ENCODE measurements at places on chromosomes 2 and 18.

- no peak for DNase-seq
These were observed 32.6 kb upstream of the SP3 start for GRCh38 chr2:173997753-173998152.

DNA sequence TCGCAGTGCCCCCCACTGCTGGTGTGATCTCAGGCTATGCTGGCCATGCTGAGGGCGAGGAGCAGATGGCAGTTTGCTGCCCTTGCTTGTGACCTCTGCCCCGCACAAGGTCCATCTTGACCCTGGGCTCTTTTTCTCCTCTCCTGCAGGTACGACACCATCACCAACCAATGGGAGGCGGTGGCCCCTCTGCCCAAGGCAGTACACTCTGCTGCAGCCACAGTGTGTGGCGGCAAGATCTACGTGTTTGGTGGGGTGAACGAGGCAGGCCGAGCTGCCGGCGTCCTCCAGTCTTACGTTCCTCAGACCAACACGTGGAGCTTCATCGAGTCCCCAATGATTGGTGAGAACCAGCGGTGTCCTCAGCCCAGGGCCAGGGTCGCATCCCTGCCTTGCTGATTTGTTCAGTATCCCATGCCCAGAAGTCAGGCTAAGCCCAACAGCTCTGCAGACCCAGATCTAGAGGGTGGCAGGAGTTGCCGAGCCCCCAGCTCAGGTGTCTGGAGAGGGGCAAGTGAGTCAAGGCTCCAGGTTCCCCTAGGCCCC is 223.8 kb downstream of the ATAD2B start:
- no peak for DNase-seq

- peak; percentile 71 for DNase-seq
These were observed 263.6 kb downstream of the AFF3 start for GRCh38 chr2:99878581-99879350.

- DNase-seq, result no peak
These were observed 134.3 kb downstream of the THADA start for GRCh38 chr2:43461453-43462073.

DNA sequence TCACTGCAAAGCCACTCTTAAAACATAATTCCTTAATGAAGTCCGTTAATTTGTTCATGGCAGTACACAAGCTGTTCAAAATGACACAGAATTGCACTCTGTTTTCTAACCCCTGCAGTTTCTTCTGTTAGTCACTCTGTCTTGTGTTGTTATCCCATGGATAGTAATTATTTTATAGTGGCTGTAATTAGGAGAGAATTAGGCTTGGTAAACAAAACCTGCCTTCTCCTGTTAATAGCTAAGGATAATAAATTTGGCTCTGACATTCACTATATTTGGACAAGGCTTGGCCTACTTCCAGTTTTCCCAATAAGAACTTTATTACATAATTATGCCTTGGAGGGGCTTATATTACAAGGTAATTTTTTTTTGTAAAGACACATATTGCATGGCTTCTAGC is 330.3 kb upstream of the FIGN start:
- no peak for DNase-seq

- DNase-seq, result no peak
These were observed 24.4 kb downstream of the ZNF407 start for GRCh38 chr18:74622072-74622471.

DNA sequence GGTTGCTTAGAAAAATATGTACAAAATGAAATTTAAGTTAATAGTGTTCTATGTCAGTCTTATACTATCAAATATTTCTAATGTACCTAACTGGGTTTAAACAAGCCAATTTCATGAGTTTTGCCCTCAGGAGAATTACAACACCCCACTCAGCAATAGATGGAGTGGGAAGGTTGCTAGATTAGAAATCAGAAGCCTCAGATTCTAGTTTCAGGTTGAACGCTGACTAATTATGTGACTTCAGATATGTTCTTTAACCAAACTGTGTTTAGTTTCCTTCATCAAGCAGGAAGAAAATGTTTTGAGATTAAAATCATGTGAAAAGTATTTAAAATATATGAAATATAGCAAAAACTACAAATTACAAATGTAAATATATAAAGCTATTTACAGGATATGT is 133.8 kb upstream of the KCNH7 start:
- no peak for DNase-seq

- no peak for DNase-seq
These were observed 115.3 kb upstream of the SCN7A start for GRCh38 chr2:166609183-166609959.

- DNase-seq, result no peak
These were observed 11.1 kb upstream of the MSGN1 start for GRCh38 chr2:17805166-17805565.

GRCh38 chr2:96684883-96685576 is 42.5 kb downstream of the FER1L5 start:
- no peak for DNase-seq

DNA sequence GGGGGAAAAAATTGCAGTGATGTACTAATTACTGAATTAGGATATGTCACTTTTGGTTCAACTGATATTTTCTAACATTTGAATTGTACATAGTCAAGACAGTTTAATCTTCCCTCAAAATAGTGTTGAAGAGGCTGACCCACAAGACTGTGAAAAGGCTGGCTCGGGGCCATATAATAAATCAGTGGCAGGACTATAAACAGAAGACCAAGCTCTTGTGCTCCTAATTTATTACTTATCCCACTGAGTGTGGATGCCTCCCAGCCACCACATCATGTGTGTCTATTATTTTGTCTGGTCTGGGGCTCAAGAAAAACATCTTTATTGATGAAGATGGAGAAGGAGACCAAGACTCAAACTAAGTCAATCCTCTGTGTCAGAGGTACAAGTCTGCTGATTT is 64.4 kb downstream of the PLEKHM3 start:
- no peak for DNase-seq

- peak; percentile 48 for DNase-seq
These were observed 90.1 kb downstream of the GAREM1 start for GRCh38 chr18:32380559-32380958.

DNA sequence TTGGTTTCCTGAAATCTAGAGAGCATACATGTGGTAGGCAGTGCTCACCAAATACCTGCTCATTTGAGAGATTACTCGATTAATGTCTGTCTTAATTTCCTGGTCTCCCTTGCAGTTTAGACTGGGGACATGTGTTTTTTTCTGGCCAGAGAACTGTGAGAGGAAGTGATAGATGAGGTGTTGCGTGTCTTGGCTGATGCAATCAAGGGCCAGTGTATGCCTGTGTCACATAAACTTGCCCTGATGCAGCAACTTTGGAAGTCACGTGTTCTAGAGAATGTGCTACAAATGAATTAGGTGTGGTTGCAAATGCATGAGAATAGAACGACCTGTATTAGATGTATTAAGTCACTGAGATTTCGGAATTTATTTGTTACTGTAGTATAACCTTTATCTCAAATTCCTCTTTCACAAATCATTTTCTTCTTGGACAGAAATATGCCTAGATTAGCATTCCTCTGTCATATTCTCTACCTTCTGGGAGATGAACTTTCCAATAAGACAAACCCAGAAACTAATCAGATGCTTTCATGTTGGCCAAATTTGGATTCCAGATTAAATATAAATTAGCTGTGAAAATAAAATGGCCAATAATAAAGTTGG is 9.9 kb upstream of the IL1A start:
- peak; percentile 98 for DNase-seq

DNA sequence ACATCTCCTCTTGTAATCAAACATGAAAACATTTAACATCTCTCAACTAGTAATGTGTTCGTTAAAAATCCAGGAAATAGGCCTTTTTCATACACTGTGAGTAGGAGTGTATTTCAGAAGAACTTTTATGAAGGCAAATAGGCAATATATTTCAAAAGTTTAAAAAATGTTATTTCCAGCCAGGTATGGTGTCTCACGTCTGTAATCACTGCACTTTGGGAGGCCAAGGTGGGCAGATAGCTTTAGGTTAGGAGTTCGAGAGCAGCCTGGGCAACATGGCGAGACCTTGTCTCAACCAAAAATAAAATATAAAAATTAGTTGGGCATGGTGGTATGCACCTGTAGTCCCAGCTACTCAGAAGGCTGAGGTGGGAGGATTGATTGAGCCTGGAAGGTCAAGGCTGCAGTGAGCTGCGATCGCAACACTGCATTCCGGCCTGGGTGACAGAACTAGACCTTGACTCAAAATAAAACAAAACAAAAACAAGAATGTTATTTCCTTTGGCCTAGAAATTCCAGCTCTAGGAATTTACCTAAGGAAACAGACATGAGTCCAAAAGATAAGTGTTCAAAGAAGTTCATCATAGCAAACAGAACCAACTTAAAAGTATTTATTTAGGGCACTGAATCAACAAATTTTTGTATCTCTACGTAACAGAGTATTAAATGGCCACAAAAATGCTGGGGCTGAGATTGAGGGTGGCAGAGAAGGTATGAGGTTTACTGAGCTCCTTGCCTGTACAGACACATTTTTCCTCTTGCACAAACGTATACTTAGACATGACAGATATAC is 14.9 kb downstream of the RBKS start:
- DNase-seq, result no peak

GRCh38 chr2:45141883-45142866 is 132.9 kb upstream of the SIX2 start:
- DNase-seq, result no peak

GRCh38 chr2:147495734-147496133 is 349.1 kb upstream of the ACVR2A start:
- DNase-seq, result peak; percentile 18

GRCh38 chr2:149018981-149019380 is 19.5 kb upstream of the LYPD6B start:
- DNase-seq, result no peak

GRCh38 chr2:166610913-166611305 is 116.9 kb upstream of the SCN7A start:
- no peak for DNase-seq

DNA sequence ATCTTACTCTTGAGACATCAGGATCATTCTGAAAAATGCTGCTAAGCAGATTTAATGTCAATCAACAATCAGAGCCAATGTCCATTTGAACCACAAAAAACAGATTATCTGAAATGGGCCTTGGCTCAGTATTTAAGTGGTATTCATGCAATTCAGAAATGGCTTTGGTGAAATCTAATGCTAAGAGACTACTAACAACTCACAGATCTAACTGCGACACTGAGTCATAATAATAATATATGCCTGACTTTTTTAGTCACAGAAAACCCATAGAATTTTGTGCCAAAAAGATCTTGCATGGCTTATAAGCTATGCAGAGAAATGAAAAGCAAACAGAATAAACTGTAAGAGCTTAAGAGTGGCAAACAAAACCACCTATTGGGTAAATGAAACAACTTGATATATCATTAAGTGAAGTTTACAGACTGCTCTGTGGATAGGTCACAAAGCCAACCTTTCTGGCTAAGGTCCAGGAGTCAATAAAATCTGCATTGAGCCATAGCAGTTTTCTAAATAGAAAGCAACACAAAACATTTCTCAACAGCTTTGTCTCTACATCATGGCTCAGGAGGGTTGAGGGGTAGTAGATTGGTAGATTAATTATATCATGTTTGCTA is 234.3 kb downstream of the LRATD1 start:
- DNase-seq, result no peak

DNA sequence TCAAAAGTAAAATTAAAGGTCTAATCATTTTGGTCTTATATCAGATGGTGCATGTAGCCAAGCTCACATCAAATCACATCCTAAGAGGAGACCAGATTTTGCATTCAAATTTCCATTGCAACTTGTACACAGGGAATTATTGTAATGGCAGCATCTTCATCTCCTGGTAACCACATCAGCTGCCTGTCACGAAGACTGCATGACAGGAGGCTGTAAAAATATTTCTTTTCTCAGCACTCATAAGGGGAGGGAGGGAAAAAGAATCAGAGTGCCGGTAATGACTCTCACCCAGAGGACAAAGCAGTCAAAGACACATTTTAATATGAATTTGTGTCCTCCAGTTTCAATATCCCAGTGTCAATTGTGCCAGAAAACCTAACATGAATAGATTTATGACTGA is 216.7 kb downstream of the TMEM163 start:
- no peak for DNase-seq

- DNase-seq, result no peak
These were observed 297.1 kb downstream of the AFF3 start for GRCh38 chr2:99845296-99845695.

DNA sequence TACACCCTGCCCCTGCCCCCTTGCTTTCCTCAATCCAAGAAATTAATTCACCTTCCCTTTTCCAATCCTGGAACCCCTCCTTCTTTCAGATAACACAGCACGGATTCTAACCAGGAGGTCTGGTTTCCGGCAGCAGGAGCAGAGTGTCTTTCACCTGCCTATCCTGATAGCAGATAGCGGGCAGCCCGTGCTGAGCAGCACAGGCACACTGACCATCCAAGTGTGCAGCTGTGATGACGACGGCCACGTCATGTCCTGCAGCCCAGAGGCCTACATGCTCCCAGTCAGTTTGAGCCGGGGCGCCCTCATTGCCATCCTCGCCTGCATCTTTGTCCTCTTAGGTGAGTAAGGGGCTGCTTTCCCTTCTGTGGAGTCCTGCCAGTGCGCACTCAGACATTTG is 216.7 kb downstream of the CDH20 start:
- DNase-seq, result no peak

- DNase-seq, result no peak
These were observed 713.6 kb upstream of the POU3F3 start for GRCh38 chr2:104140361-104140760.

- peak; percentile 96 for DNase-seq
These were observed 100.9 kb downstream of the CRIM1 start for GRCh38 chr2:36456227-36457175.

DNA sequence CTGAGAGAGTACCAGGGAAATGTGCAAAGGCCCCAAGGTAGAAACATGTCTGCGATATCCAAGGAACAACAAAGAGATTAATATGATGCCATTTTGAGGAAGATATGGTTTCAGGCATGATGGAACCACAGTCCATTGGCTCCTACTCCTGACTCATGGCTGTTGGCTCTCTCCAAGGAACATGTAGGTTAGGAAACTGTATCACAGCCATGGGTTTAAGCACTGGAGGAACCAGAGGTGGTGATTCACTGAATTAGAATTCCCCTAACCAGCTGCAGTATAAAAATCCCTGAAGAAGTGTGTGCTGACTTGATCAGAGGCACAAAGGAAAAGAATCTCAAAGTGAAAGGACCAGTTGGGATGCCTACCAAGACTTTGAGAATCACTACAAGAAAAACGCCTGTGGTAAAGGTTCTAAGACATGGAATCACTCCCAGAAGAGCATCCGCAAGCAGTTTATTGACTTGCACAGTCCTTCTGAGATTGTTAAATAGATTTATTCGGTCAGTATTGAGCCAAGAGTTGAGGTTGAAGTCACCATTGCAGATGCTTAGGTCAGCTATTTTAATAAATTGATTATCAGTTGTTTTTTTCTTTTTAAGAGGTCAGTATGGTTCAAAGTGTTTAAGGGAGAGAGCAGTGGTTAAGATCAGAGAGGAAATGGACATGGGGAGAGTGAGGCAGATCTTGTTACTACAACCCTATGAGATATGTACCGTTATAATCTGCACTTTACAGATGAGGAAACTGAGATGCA is 110.7 kb upstream of the OTX1 start:
- DNase-seq, result peak; percentile 94

- DNase-seq, result no peak
These were observed 16.8 kb upstream of the MAT2A start for GRCh38 chr2:85522090-85522647.

GRCh38 chr18:78726326-78727056 is 253.1 kb upstream of the SALL3 start:
- DNase-seq, result no peak

- DNase-seq, result peak; percentile 70
These were observed at the start of gene TUBA4A for GRCh38 chr2:219253753-219254589. Gene TUBA4A, minus strand, starts transcription at chr2:219253918. Its CDS starts 60 bp downstream, at chr2:219253858.

Measured in cardiac fibroblast (primary cell).